SK-MEL-5 (cell line): ENCODE measurements at places on chromosomes 12 and 14. TPM values are rescaled to one million over a fixed set of nuclear protein-coding genes. Genes with fewer than 3 reads are reported as not detected.

DNA sequence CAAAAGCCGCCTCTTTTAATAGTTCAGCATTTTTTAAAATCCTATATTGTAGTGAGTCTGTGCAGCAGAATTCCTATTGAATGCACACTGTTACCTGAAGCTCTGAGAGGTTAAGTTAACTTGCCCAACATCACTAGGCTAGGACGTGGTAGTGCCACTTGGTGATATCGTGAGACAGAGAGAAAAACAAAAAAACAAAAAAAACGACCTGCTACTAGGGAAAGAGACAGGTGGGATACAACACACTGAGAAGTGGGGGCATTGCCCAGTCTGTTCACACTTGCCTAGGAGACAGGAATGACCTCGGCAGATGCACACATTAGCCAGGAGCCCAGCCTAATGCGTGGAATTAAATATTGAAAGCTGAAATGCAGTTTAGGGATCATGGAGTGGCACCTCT lies 129.7 kb upstream of the CCND2 start:
- DNase-seq = peak; percentile 26

- DNase-seq = peak; percentile 62
Observed at GRCh38 chr14:55398679-55399078, 13.0 kb downstream of the ATG14 start.

Gene MGAT2
- total RNA-seq = 33.9 and 39.0 TPM in 2 replicates

Gene RABGGTA
- total RNA-seq = 23.9 and 25.7 TPM in 2 replicates

- peak; percentile 91 for DNase-seq
Observed at GRCh38 chr12:85575120-85576096, 260.8 kb downstream of the RASSF9 start.

DNA sequence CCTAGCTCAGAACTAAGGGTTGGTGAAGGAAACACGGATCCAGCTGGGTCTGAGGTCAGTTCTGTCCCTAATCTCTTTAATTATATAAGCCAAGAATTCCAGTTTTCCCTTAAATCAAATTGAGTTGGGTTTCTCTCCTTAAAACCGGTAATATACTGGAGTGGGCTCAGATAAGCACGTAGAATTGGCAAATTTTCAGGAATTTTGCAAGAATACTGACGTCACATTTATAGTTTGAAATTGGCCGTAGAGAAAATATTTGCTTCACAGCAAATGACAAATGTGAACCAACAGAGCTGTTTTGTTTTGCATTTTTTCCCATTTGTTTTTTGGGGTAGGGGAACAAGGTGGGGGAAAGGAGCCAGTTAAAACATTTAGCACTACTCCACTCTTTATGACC lies 17.4 kb downstream of the C12orf50 start:
- no peak for DNase-seq

- DNase-seq = no peak
Observed at GRCh38 chr12:24840046-24840800, 108.7 kb downstream of the BCAT1 start.

GRCh38 chr12:109611223-109611622 lies 37.6 kb downstream of the MVK start:
- no peak for DNase-seq

DNA sequence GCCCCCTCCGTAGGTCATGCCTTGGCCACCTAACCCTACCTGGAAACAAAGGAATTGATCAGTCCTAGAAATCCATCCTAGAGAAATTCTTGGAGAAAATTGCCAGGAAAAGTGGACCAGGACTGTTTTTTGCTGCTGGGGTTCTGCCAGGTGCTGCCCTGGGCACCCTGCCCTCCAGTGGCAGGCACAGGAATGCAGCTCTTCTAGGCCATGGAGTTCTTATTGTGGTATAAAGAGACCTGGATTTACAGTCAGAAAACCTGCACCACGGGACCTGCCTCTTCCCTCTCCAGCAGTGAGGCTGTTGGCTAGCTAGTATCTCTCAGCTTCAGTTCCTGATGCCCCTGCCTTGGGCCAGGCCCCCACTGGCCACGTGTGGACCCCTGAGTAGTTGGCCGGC lies 59.7 kb downstream of the SLC24A4 start:
- DNase-seq = peak; percentile 42

- DNase-seq = peak; percentile 84
Observed at GRCh38 chr12:52213564-52214420, 19.3 kb upstream of the KRT7 start.

GRCh38 chr12:93230326-93230720 lies 147.4 kb upstream of the NUDT4 start:
- DNase-seq = no peak

DNA sequence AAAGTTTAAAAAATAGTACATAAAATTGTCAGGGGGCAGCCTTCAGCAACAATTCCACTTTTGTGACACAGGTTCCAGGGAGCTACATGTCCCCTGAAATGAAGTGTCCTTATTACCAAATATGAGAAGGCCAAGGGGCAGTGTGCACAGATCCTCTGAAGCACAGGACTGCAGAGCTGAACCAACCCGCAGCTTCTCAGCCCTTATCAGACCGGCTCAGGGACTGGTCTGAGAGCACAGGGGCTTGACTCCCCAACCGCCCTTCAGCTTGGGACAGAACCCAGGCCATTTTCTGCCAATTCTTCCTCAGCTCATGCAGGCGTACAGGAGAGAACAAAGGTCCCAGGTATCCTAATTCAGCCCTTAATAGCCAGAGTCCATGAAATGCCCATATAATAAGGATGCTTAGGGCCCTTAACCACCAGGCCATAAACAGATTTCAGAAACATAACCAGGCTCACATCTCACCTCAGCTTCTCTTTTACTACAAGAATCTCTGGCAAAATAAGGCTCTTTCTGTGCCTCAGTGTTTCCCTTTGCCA lies 221.3 kb downstream of the ANO2 start:
- DNase-seq = no peak

- DNase-seq = no peak
Observed at GRCh38 chr12:66072135-66072534, 58.4 kb downstream of the LLPH start.

DNA sequence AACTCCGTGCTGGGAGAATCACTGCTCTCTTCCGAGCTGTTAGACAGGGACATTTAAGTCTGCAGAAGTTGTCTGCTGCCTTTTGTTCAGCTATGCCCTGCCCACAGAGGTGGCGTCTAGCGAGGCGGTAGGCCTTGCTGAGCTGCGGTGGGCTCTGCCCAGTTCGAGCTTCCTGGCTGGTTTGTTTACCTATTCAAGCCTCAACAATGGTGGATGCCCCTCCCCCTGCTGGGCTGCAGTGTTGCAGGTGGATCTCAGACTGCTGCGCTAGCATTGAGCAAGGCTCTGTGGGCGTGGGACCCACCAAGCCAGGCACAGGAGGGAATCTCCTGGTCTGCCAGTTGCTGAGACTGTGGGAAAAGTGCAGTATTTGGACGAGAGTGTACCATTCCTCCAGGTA lies 43.7 kb downstream of the GPR137C start:
- DNase-seq = no peak

DNA sequence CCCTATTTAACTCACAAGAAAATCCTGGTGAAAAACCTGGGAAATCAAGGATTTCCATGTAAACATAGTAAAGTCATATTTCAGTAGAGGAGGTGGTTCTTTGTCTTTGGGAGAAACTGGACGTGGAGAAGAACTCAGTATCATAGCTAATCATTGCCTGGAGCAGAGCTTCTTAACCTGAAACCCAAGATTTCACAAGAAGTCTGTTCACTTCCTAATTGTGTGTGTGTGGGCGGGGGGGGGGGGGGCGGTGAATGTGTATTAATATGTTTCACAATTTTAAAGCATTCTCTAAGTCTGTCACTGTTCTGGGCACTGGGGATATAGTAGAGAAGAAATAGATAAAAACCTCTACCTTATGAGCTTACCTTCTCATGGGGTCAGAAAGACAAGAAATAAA lies 96.7 kb upstream of the PPP4R3A start:
- no peak for DNase-seq

- DNase-seq = no peak
Observed at GRCh38 chr12:112163471-112163991, 38.2 kb downstream of the TRAFD1 start.

Gene MDGA2
- total RNA-seq = 8.2 and 10.5 TPM in 2 replicates

Gene RNASE3
- not detected in 2 replicates for total RNA-seq

- no peak for DNase-seq
Observed at GRCh38 chr14:103316721-103317121, 17.3 kb upstream of the EIF5 start.

DNA sequence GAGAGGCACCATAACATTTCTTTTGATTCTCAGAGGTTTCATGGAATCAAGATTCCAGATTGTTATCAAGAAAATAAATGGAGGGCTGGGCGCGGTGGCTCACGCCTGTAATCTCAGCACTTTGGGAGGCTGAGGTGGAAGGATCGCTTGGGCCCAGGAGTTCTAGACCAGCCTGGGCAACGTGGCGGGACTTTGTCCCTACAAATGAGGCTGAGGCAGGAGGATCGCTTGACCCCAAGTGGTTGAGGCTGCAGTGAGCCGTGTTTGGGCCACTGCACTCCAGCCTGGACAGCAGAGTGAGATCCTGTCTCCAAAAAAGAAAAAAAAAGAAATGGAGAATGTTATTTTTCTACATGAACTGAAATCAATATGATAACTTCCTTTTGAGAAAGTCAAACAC lies 1.3 kb downstream of the SLC39A9 start:
- no peak for DNase-seq

GRCh38 chr14:68462683-68463082 lies 330.2 kb downstream of the ZFP36L1 start:
- no peak for DNase-seq

DNA sequence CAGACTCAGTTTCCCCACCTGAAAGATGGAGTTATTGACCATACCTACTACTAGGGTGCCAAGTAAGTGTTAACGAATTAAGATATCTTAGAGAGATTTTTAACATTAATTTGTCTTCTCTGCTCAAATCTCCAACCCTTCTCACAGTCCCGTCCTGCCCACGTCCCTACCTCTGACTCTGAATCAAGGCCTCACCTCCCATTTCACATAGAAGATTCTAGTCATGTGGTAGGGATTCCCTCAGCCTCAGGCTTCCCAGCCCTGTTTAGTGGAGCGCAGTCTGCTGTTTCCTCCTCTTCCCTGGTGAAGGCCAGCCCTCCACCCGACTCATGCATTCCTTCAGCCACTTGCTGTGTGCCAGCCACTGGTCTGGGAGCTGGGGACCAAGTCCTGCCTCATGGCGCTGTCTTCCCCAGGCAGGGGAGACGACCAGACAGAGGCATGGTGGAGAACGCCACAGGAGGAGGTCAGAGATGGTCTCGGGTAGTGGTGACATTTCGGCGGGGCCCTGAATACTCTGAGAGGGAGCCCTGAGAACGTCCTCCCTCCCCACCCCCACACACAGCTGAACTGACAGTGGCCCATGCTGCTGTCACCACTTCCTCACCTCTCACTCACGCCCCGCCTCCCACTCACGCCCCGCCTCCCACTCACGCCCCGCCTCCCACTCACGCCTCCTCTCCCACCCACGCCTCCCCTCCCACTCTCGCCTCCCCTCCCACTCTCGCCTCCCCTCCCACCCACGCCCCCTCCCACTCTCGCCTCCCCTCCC lies 38.8 kb downstream of the TMEM63C start:
- DNase-seq = no peak

Gene GUCY2C
- 0.03 and 0.11 TPM in 2 replicates for total RNA-seq

Gene GALNT16
- 0.16 and 0.35 TPM in 2 replicates for total RNA-seq
